HuH-7 (cell line): ENCODE measurements at places on chromosomes 7 and 10.

GRCh38 chr7:128841921-128842673 is 11.9 kb downstream of the FLNC start:
- peak; percentile 96 for DNase-seq

- no peak for DNase-seq
Measured at GRCh38 chr7:2006921-2007381, 225.8 kb downstream of the MAD1L1 start.

GRCh38 chr10:124292911-124293615 is 125.7 kb downstream of the OAT start:
- no peak for DNase-seq

- no peak for DNase-seq
Measured at GRCh38 chr10:131277278-131277677, 34.2 kb downstream of the TCERG1L start.

DNA sequence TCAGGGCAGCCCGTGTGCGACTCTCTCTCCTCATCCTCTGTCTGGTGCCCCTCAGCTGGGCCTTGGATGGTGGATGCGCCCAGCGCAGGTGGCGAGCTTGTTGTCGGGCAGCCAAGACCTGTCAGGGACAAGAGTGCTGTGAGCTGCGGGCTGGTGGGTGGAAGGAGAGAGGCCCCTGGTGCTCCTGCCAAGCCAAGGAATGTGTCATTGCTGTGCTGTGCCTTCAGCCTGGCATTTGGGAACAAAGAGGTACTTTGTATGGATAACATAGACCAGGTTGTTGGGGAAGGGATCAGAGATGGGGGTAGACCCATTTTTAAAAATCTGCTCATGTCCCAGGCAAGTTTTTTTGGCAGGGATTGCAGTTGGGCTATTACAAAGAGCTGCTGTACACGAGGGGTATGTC is 120.9 kb downstream of the PKD1L1 start:
- no peak for DNase-seq
